ENCODE measurements at places on chromosomes 12 and 14.

DNA sequence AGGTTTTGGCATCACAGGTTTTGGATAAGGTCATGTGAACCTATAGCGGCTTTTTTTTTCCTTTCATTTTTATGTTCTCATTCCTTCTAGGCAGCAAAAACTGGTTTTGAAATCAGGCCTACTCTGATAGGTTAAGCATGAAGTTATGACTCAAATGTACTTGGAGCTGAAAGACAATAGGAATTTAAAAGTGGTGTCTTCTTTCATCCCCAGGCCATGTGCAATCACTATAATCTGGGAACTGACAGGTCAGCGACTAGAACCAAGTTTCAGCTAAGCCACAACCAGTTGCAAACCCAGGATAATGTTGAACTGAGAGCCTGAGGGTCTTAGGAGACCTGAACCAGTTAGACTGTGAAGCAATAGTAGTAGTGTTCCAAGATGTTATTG lies 74.3 kb downstream of the ANO6 start:
- DNase-seq: no peak

DNA sequence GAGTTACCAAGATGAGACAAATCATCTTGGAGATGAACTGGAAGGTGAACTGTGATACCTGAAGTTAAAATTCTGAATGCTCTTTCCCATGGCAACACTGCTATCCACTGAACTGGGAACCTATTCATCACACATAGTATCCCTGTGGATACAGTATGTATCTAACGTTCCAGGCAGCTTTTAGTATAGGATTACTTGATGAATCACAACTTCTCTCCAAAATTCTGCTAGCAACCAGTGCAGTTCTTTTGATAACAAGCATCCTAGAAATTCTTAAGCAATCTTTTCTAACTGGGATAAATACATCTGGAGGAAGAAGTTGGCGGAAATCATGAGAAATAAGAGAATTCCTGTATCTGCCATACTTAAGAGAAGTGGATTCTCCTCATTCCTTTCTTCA lies 66.4 kb downstream of the PAWR start:
- DNase-seq: no peak

DNA sequence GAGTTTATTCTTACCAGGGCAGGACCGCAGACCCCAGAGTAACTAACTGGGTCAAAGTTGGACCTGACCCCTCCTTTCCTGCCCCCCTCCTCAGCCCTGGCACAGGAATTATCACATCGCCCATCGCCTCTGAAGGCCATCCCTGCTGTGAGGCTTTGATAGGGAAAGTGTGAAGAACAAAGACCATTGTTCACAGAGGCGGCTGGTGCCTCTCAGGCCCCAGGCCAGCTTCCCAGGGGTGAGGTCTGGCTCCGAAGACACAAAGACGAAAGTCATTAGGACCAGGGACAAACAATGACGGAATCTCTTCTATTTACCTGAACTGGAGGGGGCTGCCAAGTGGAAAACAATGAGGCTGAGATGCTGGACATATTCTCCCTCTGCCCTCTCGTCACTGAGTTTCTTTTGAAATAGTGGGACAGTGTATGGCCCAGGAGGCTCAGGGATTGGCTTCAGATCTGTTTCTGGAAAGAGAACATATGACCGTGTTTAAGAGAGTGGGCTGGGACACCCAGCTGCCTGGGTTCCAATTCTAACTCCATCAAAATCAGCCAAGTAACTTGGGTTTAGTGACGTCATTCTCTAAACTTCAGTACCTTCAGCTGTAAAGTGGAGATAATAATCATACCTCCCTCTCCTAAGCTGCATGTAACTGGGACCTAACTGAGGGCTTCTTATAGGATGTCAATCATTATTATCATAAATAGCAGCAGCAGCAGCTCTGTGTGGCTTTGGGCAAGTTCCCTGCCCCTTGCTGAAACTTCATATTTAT lies 769.4 kb downstream of the MED13L start:
- no peak for DNase-seq

DNA sequence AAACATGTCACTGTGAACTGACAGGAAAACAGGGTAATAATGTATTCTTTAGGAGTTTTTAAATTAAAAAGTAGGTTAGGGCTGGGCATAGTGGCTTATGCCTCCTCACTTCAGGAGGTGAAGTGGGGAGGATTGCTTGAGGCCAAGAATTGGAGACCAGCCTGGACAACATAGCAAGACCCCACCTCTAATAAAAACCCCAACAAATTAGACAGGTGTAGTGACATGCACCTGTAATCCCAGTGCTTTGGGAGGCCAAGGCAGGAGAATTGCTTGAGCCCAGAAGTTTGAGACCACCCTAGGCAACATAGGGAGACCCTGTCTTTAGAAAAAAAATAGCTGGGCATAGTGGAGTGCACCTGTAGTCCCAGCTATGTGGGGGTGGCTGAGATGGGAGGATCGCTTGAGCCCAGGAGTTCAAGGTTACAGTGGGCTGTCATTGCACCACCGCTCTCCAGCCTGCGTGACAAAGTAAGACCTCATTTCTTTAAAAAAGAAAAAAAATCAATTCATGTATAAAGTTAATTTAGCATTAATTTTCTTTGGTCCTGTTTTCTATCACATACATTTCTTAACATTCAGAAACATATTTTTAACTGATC lies 20.4 kb downstream of the FBXO34 start:
- DNase-seq: no peak

GRCh38 chr12:54437243-54437642 lies 18.2 kb upstream of the ITGA5 start:
- no peak for DNase-seq

Data from effector memory CD4-positive, alpha-beta T cell (primary cell).